ENCODE measurements at places on chromosomes 4 and X.

DNA sequence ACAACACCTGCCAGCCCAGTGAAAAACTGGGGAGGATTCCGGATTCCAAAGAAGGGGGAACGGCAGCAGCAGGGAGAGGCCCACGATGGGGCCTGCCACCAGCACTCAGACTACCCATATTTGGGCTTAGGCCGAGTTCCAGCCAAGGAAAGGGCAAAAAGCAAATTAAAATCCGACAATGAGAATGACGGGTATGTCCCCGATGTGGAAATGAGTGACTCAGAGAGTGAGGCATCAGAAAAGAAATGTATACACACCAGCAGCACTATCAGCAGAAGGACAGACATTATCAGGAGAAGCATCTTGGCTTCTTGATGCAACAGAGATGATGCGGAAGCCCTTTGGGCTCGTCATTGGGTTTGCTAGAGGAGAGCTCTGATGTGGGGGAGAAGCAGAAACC lies 62.4 kb downstream of the JADE1 start:
- no peak for DNase-seq

- DNase-seq: no peak
Measured at GRCh38 chrX:127570276-127570675, 481.9 kb downstream of the ACTRT1 start.

- no peak for DNase-seq
Measured at GRCh38 chr4:3690551-3691152, 75.5 kb upstream of the ADRA2C start.

- no peak for DNase-seq
Measured at GRCh38 chr4:25440478-25441030, 63.5 kb downstream of the ANAPC4 start.

GRCh38 chrX:133776072-133776471 lies 209.3 kb downstream of the GPC3 start:
- peak; percentile 64 for DNase-seq

DNA sequence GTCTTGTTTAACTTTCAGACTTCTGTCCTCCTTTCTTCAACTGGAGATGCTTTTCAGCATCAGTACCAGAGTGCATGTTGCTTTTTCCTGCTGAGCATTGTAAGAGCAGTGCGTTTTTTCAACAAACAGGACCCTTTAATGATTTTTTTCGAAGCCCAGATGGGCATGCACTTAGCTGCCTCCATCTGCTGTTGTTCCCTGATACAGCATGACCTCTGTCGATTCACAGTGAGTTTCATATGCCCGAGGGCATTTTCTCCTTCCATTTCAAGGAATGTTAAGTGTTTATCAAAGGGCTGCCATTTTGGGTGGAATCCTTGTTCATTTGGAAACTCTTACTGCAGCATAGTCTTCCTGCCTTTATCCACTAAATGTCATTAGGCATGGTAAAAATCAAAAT lies 428.6 kb downstream of the DTHD1 start:
- no peak for DNase-seq

DNA sequence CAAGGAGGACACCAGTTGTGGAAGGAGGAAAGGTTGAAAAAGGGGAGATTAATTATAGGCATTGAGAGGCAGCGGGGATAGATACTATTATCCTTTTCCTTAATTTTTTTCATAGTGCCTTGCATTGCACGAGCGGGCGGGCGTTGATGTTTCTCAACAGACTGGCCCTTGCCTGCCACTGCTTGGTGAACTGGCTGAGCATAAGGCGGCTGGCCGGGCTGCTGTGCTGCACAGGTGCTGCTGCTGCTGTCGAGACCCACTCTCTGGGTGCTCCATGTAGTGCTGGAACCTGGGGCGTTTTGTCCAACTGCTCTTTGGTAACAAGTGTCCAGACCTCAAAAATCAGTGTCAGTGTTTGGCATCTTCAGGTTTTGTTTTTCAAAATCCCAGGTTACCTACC lies 83.3 kb upstream of the PAQR3 start:
- no peak for DNase-seq

DNA sequence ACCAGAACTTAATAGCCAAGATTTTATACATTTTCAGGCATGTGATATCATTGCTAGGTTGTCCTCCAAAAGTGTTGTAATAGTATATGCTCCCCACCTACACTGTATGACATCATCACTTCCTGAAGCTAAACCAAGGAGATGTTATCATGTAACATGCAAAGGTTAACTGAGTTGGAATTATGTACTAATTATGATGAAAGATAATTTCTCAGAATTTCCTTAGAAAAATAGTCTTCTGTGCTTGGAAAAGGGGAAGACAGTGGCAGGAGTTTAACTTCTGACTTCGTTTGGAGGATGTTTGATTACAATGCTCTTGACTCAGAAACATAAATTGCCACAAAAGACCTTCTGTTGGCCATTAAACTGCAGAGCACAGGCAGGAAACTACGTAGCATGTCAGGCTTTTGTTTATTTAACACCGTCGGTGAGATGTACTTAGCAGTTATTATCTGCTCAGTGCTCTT lies 83.6 kb upstream of the GUCY1A1 start:
- DNase-seq: no peak

DNA sequence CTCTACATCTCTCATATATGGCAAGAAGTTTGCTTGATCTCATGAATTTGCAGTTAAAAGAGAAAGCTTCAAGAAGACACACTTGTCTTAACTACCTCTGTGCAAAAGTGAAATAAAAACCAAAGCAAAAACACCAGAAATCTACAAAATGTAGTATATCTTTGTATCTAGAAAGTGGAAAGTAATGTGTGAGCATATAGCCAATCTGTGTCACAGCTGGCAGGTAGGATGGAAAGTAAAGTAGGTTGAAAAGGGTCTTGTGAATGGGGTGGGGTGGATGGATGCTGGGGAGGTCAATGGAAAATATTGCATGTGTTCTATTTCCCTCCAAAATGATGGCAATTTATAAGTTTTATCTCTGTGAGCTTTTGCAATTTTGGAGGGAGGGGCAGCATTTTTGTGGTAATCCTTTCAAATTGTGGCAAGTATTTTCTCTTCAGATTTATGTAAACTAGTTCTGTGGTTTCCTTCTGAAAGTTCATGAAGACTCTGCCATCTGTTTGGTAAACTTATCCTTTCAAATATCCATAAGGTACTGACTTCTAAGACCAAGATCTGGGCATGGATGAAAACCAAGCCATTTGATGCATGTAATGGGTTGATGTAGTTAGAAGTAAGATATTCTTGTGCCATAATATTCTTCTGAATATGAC lies 215.9 kb upstream of the GIMD1 start:
- no peak for DNase-seq

DNA sequence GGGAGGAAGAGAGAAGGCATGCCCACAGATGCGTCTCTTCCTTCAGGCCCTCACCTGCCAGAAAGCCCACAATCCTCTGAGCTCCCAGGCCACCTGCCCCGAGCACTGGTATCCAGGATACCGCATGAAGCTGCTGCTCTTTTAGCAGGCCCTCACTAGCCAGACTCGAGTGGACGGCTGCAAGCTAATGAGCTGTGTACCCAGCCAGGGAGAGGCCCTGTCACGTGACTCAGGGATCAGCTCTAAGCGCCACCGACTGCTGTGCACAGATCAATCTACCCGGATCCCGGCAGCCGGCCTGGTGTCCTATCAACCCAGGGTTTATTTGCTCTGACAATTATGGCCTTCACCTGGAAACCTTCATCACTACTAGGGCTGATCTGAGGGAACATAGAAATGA lies 39.0 kb downstream of the BCOR start:
- DNase-seq: no peak

- no peak for DNase-seq
Measured at GRCh38 chr4:127668770-127669169, 36.0 kb downstream of the INTU start.

GRCh38 chrX:78934866-78935265 lies 10.3 kb upstream of the P2RY10 start:
- no peak for DNase-seq

DNA sequence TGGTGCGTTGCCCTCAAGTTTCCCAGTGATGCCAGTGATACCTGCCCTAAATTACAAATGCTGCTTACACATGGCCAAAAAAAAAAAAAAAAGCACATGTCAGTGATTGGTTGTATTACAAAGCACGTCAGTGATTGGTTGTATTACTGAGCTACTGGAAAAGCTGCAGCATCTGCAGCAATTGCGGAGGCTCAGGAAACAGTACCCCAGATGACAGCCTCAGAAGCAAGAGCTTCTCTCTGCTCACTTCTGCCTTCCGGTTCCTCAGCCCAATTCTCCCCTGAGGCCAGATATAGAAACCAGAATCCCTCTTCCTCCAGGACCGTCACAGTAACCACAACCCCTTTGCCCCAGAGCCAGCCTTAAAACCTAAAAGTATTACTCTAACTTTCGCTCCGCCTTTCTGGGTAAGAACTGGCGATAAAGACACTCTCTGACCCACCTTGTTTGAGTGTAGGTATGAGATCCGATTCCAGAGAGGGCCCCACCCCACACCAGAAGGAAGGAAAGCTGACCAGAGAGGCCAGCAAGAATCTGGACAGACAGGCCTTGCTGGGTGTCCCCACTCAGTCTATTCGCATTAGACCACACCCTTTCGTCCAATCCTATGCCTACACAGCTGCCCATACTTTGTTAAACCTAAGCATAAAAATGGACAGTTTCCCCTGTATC lies 85.0 kb upstream of the SORBS2 start:
- no peak for DNase-seq

- no peak for DNase-seq
Measured at GRCh38 chrX:7120878-7121219, 26.7 kb upstream of the STS start.

GRCh38 chrX:30649859-30650258 lies 3.4 kb upstream of the GK start:
- peak; percentile 17 for DNase-seq

DNA sequence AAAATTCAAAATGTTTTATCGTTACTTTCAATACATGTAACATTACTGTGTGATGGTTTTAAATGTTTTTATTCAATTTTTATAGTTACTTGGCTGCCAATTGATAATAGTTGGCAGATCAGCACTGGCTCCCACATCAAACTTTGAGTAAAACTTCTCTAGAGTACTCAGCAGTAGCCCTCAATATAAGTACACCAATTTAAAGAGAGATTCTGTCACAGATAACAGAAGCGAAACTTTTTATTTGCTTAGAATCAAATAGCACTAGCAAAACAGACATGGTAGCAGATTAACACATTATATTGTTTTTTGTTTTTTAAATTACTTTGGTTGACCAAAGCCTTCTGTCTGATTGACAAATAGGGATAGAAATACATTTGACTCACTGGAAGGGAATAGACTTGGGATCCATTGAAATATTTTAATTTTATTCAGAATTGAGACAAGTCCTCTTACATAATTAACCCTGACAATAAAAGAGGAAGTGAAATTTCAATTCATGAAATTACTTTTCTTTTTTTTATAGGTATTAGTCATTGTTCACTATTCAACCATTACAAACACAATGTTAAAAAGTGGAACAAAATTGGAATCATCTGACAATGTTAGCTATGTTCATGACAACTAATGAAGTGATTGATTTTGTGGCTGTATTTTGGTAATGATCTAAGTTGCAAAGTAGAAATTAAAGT lies 554.9 kb downstream of the KLHL4 start:
- DNase-seq: no peak

DNA sequence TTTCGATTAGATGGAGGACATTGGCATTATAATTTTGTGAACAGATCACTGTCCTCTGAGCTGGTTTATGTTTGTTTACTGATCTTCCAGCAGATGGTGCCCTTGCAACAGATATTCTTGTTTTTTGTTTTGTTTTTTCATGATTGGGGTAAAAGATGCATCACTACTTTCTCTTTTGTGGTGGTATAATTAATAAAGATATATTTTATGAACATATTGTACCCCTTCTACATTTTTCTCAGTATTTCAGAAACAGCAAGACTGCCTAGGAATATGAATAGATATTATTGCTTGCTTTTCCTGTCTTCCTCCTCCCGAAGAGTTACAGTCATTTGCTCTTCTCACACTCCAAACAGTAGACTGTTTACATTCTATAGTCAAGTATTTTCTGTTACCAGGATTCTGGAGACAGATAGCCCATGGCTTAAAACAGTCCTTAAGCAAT lies 905.2 kb downstream of the TRAM1L1 start:
- DNase-seq: no peak

DNA sequence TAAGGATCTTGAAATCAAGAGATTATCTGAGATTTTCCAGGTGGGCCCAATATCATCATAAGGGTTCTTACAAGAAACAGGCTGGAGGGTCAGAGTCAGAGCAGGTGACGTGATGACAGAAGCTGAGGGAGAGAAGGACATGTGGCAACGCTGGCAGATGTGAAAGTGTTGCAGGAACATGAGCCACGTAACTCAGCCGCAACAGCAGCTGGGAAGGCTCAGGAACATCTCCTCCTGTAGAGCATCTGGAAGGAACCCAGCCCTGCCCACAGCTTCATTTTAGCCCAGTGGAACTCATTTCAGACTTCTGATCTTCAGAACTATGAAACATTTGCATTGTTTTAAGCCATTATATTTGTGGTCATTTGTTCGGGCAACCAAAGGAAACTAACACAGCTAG lies 156.3 kb upstream of the VEGFC start:
- DNase-seq: no peak

GRCh38 chr4:6044805-6045204 lies 26.6 kb upstream of the C4orf50 start:
- no peak for DNase-seq

DNA sequence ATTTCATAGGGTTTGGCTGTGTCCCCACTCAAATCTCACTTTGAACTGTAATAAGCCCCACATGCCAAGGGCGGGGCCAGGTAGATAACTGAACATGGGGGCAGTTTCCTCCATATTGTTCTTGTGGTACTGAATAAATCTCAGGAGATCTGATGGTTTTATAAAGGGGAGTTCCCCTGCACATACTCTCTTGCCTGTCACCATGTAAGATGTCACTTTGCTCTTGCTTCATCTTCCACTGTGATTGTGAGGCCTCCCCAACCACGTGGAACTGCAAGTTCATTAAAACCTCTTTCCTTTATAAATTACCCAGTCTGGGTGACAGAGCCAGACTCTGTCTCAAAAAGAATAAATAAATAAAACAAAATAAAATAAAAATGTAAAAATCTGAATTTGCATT lies 95.9 kb downstream of the PDS5A start:
- no peak for DNase-seq

DNA sequence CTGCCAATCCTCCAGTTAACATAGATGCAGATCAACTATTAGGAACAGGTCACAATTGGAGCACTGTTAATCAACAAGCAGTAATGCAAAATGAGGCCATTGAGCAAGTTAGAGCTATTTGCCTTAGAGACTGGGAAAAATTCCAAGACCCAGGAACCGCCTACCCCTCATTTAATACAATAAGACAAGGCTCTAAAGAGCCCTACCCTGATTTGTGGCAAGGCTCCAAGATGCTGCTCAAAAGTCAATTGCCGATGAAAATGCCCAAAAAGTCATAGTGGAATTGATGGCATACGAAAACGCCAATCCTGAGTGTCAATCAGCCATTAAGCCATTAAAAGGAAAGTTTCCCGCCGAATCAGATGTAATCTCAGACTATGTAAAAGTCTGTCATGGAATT lies 20.5 kb upstream of the TRIM61 start:
- no peak for DNase-seq

GRCh38 chr4:142405021-142405694 lies 440.9 kb downstream of the INPP4B start:
- peak; percentile 75 for DNase-seq

GRCh38 chr4:2082118-2082517 lies 23.0 kb downstream of the NAT8L start:
- no peak for DNase-seq

- DNase-seq: no peak
Measured at GRCh38 chr4:128831531-128832242, 22.2 kb downstream of the JADE1 start.
